Activated naive CD4-positive, alpha-beta T cell treated with anti-CD3 and anti-CD28 coated beads, Interleukin-2, amount 50 U/mL, for 16 hours (primary cell): ENCODE measurements at places on chromosomes 12 and 14.

GRCh38 chr14:35336494-35337268 lies 44.5 kb downstream of the PSMA6 start:
- DNase-seq = no peak

- no peak for DNase-seq
Measured at GRCh38 chr14:38412654-38413053, 156.8 kb upstream of the CLEC14A start.

- no peak for DNase-seq
Measured at GRCh38 chr12:69254046-69254445, 14.7 kb downstream of the CPSF6 start.

GRCh38 chr14:97367278-97367677 lies 570.1 kb downstream of the VRK1 start:
- no peak for DNase-seq

DNA sequence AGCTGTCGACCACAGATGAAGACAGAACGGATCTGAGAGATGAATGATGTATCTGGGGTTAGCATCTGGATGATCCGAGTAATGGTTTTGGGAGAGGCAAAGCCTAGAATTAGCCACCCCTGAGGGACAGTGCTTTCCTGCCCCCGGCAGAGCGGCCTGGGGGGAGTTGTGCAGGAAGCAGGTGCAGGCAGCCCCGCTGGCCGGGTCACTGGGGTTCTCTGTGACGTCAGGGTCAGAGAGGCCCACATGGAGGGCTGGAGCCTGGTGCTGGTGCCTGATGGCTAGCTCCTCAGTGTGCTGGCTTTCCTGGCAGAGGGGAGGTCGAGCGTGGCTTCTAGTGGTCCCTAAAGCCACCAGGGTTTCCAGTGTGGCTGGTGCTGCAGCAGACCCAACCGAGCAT lies 70.3 kb downstream of the ADGRD1 start:
- DNase-seq = no peak

- no peak for DNase-seq
Measured at GRCh38 chr14:103110681-103111231, 12.5 kb upstream of the TNFAIP2 start.

GRCh38 chr12:71426300-71427047 lies 13.1 kb upstream of the LGR5 start:
- DNase-seq = no peak

DNA sequence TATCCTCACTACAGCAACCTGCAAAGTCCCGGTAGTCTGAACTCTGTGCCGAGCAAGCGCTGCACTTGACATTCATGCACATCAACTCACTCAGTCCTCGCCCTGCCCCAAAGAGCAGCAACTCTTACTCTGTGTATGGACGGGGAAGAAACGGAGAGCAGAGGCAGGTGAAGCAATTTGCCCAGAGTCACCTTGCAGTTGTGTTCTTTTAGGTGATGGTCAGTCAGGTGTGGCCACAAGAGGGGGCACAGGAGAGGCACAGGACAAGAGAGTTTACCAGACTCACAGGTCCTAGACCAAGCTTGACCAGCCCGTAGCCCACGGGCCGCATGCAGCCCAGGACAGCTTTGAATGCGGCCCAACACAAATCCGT lies 39.1 kb downstream of the TSPAN11 start:
- no peak for DNase-seq

- DNase-seq = no peak
Measured at GRCh38 chr12:12176402-12176801, 90.4 kb downstream of the LRP6 start.

GRCh38 chr12:54853933-54854538 lies at the start of gene MUCL1:
TSS of gene MUCL1 (plus strand) at chr12:54854516. CDS start at chr12:54854583, 67 bp downstream.
- DNase-seq = peak; percentile 69

DNA sequence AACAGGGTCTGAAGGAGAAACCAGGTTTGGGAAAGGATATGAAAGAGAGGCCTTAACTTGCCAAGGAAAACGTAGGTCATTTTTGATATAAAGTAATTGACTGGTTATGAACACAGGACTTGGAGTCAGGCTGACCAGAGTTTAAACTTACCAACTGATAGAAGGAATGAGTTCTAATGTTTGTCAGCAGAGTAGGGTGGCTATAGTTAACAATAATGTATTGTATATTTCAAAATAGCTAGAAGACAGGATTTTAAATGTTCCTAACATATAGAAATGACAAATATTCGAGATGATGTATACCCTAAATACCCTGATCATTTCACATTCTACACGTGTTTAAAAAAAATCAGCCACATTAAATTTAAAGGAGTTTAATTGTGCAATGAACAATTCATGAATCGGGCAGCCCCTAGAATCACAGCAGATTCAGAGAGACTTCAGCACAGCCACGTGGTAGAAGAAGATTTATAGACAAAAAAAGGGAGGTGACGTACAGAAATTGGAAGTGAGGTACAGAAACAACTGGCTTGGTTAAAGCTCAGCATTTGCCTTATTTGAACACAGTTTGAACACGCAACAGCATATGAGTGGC lies 52.5 kb upstream of the PLEKHG7 start:
- DNase-seq = no peak
